ENCODE measurements at places on chromosomes 3 and 15.

GRCh38 chr15:75193272-75193671 lies 8.4 kb upstream of the C15orf39 start:
- no peak for DNase-seq

- DNase-seq: no peak
Measured at GRCh38 chr15:41564960-41565502, 6.0 kb downstream of the TYRO3 start.

GRCh38 chr3:4988983-4989834 lies 10.0 kb downstream of the BHLHE40 start:
- DNase-seq: no peak

DNA sequence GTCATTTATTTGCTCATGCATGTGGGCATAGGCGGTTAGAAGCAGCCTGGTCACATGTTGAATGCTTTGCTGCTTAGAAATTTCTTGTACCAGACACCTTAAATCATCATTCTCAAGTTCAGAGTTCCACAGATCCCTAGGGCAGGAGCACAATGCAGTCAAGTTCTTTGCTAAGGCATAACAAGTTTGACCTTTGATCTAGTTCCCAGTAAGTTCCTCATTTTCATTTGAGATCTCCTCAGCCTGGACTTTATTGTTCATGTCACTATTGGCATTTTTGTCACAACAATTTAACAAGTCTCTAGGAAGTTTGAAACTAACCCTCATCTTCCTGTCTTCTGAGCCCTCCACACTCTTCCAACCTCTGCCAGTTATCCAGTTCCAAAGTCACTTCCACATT lies 22.8 kb downstream of the HGD start:
- DNase-seq: no peak

DNA sequence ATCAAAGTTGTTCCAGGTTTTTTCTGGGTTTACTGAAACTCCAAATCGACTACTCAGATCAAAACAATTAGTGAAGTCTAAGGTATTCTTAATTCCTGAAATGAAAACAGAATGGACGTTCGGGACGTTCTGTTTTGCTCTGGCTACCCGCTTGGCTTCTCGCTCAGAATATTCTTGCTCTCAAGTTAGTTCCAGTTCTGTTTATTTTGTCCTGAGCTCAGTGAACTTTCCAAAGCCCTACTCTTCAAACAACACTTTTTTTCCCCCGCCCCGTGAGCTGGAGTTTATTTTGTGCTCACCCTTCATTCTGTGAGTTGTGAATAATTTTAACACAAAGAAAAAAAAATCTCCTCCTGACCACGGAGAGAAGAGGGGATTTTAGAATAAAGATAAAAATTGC lies 72.6 kb downstream of the SAMMSON start:
- DNase-seq: no peak

DNA sequence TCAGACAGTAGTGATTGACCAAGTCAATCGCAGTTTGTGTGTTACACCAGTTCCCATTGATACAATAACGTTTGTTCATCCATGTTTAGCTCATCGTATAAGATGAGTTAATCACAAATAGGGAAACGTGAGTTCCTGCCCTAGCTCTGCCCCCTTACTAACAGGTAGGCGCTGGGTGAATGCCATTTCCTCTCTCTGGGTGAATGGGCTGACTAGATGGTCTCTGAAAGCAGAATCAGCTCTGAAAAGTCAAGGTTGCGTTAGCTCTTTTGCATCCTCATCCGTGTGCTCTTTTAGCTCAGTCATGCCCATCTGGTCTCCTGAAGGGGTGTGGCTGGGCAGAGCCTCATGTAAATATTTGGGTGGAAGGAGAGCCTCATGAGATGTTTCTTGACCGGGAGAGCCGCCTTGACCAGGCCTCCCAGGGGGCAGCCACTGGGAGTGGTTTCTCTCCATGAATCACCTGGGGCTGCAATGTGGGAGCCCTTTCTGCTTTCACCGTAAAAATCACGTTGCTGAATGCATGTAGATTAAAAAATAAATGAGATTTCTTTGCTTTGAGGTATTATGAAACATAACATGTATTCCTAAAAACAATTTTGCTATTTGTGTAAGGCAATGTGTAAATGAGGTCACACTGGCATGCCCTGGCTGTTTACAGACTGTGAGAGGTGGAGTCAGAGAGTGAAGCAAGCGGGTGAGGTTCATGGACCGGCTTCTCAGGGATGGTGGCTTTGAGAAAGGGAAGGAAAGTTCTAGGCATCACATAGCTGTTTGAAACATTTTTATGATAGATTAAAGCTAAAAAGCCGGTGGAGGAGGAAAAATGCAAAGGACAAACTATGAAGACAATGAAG lies 108.4 kb upstream of the RASGRP1 start:
- DNase-seq: no peak

DNA sequence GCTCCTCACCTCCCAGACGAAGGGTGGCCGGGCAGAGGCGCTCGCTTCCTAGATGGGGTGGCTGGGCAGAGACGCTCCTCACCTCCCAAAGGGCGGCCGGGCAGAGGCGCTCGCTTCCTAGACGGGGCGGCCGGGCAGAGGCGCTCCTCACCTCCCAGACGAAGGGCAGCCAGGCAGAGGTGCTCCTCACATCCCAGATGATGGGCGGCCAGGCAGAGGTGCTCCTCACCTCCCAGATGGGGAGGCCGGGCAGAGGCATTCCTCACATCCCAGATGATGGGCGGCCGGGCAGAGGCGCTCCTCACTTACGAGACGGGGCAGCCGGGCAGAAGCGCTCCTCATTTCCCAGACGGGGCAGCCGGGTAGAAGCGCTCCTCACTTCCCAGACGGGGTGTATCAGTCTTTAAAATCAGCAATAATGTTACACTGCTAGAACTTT lies 19.4 kb upstream of the CCNL1 start:
- no peak for DNase-seq

Measured in lower lobe of right lung (tissue), 2 donors.